ENCODE measurements at places on chromosomes 11 and 22.

DNA sequence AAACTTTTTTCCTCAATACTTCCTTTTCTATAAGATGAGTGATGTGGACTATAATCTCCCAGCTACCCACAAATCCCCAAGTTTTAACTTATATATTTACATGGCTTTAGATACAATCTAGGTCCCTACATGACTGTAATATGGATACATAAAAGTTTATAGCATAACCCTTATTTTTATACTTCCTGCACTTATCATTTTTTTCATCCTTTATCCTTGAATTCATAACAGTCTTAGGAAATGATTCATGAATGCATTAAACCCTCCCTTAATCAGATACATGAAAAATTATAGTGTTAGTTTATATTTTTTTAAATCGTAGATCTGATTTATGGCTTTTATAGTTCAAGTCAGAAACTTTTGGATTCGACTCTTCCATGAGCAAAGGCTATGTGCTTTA lies 195.8 kb downstream of the MAML2 start:
- H3K27ac ChIP-seq, result no peak overlapping the region
- H3K27me3 ChIP-seq, result no peaks in the 10 kb centered on the region
- DNase-seq, result no peak
- H3K36me3 ChIP-seq, result peaks cover 6% of the 10 kb centered on the region

GRCh38 chr11:58579192-58580129 lies 598 bp downstream of the ZFP91 start:
- H3K27me3 ChIP-seq, result no peaks in the 10 kb centered on the region
- DNase-seq, result peak; percentile 89
- H3K27ac ChIP-seq, result peak overlapping the region; percentile 100
- H3K36me3 ChIP-seq, result no peaks in the 10 kb centered on the region

- peaks cover 22% of the 10 kb centered on the region for H3K36me3 ChIP-seq
- no peaks in the 10 kb centered on the region for H3K27me3 ChIP-seq
- H3K4me3 ChIP-seq, result no peak overlapping the region
- H3K4me1 ChIP-seq, result peaks cover 9% of the 10 kb centered on the region
- DNase-seq, result no peak
- no peak overlapping the region for H3K27ac ChIP-seq
Observed at GRCh38 chr22:27878541-27878940, 40.5 kb downstream of the PITPNB start.

DNA sequence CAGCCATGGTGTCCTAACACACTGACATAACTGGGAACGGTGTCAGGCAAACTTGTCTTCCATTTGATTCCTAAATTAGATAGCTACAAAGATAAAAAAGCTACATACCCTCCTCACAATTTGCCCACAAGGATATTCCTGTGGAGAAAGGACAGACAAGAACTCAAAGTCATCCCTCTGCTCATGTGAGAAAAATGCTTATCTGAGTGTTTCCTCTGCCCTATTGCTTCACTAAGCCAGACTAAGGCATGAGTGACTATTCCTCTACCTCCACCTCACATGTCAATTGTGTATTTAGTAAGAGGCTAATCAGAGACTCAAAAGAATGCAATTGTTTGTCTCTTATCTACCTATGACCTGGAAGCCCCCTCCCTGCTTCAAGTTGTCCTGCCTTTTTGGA lies 247.7 kb downstream of the DDX10 start:
- no peak overlapping the region for H3K4me3 ChIP-seq
- no peak overlapping the region for H3K27ac ChIP-seq
- no peak for DNase-seq
- no peaks in the 10 kb centered on the region for H3K27me3 ChIP-seq
- peaks cover 3% of the 10 kb centered on the region for H3K4me1 ChIP-seq

GRCh38 chr11:10693509-10694081 lies at the start of gene IRAG1:
IRAG1 (minus strand) TSS chr11:10693755; CDS start chr11:10693602, 153 bp downstream.
- DNase-seq, result no peak
- H3K4me3 ChIP-seq, result no peak within 1 kb of the TSS
- no peak within 1 kb of the TSS for H3K27ac ChIP-seq
- H3K4me1 ChIP-seq, result peaks cover 7% of the 10 kb centered on the region
- H3K36me3 ChIP-seq, result no peaks in the 10 kb centered on the region

- no peaks in the 10 kb centered on the region for H3K27me3 ChIP-seq
- no peak within 1 kb of the TSS for H3K4me3 ChIP-seq
- peak; percentile 47 for DNase-seq
- peaks cover 19% of the 10 kb centered on the region for H3K4me1 ChIP-seq
- no peak within 1 kb of the TSS for H3K27ac ChIP-seq
Observed at GRCh38 chr22:21632237-21632895, at the start of gene CCDC116. CCDC116 (plus strand) TSS chr22:21632760; CDS start chr22:21633182, 422 bp downstream.

DNA sequence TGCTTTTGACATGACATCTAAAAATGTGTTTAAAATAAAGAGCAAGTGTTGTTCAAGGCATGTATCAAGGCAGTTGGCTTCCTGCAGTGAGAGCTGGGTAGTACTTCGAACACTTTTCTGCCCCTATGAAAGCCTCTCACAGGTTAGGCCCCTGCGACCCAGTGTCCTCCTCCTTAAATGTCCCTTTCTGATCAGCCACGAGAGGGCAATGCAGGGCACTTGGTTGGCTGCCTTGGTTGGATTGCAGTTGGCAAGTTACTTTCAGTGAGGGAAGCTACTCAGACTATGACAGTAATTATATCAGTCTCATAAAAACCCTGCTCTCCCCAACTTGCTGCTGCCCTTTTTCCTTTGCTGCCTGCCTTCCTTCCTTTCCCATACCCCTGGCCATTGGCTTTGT lies 743.8 kb downstream of the NTM start:
- H3K4me1 ChIP-seq, result no peaks in the 10 kb centered on the region
- no peaks in the 10 kb centered on the region for H3K36me3 ChIP-seq
- no peaks in the 10 kb centered on the region for H3K27me3 ChIP-seq
- no peak for DNase-seq
- H3K4me3 ChIP-seq, result no peak overlapping the region

- H3K36me3 ChIP-seq, result no peaks in the 10 kb centered on the region
- H3K4me1 ChIP-seq, result no peaks in the 10 kb centered on the region
- no peak for DNase-seq
- H3K27me3 ChIP-seq, result peaks cover 11% of the 10 kb centered on the region
- H3K27ac ChIP-seq, result no peak overlapping the region
- no peak overlapping the region for H3K4me3 ChIP-seq
Observed at GRCh38 chr11:64534391-64534801, 56.6 kb upstream of the SLC22A12 start.

GRCh38 chr11:124943741-124944140 lies 7.9 kb upstream of the HEPACAM start:
- DNase-seq, result no peak
- peaks cover 8% of the 10 kb centered on the region for H3K36me3 ChIP-seq
- no peaks in the 10 kb centered on the region for H3K27me3 ChIP-seq
- H3K4me1 ChIP-seq, result peaks cover 38% of the 10 kb centered on the region
- H3K27ac ChIP-seq, result peak overlapping the region; percentile 49
- peak overlapping the region; percentile 55 for H3K4me3 ChIP-seq

DNA sequence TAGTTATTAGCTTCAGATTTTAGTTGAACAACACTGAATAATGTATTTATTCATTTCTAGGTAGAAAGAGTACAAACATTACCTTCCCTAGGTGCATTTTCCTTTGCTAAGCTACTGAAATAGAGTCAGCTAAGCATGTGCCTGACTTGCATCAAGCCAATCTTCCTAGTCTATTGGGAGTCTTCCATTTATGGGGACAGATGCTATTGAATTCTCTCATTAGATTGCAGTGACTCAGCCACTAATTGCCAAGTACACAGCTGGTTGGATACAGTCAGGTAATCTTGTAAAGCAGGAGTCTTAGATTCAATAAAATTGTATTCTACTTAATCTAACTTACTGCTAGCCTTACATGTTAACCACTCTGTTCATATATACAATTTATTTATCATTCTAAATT lies 55.2 kb upstream of the RPS13 start:
- H3K4me3 ChIP-seq, result no peak overlapping the region
- no peak overlapping the region for H3K27ac ChIP-seq
- DNase-seq, result no peak
- no peaks in the 10 kb centered on the region for H3K36me3 ChIP-seq
- no peaks in the 10 kb centered on the region for H3K4me1 ChIP-seq
- no peaks in the 10 kb centered on the region for H3K27me3 ChIP-seq

- H3K27ac ChIP-seq, result no peak overlapping the region
- peaks cover 5% of the 10 kb centered on the region for H3K27me3 ChIP-seq
- no peaks in the 10 kb centered on the region for H3K36me3 ChIP-seq
- no peak for DNase-seq
Observed at GRCh38 chr11:64582885-64583284, 8.1 kb upstream of the SLC22A12 start.

GRCh38 chr11:112042161-112042960 lies 17.2 kb downstream of the DLAT start:
- DNase-seq, result no peak
- peaks cover 2% of the 10 kb centered on the region for H3K36me3 ChIP-seq
- H3K27ac ChIP-seq, result no peak overlapping the region
- H3K4me3 ChIP-seq, result no peak overlapping the region
- H3K27me3 ChIP-seq, result no peaks in the 10 kb centered on the region

GRCh38 chr11:92122561-92122960 lies 102.1 kb upstream of the FAT3 start:
- no peaks in the 10 kb centered on the region for H3K27me3 ChIP-seq
- no peaks in the 10 kb centered on the region for H3K4me1 ChIP-seq
- no peaks in the 10 kb centered on the region for H3K36me3 ChIP-seq

DNA sequence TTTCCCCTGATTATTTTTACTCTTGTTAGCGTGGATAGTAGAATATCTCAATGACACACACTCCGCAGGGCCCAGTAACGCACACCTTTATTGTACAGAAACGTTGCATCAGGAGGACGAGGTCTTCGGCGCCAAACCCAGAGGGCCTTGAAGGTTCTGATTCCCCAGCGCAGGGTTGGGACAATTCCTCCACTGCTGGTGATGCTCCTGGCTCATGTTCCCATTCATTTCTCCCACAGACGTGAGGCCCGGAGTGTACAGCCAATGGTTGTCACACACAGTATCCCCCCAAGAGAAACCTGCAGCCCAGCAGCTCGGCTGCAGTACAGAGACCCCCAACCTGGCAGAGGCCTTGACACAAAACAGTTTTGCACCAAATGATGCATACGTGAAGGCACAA lies 6.1 kb upstream of the ANO1 start:
- no peak for DNase-seq
- H3K27me3 ChIP-seq, result peaks cover 56% of the 10 kb centered on the region
- no peak overlapping the region for H3K4me3 ChIP-seq

DNA sequence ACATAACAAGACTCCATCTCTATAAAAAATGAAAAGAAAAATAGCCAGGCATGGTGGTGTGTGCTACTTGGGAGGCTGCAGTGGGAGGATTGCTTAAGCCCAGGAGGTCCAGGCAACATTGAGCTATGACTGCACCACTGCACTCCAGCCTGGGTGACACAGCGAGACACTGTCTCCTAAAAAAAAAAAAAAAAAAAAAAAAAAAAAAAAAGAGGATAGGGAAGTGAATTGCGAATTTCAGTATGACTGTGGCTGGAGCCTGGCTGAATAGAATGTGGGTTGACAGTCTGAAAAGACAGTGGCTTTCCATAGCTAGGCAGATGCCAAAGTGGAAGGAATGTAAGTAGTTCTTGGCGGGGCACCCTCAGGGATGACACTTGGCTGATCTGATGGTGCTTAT lies 6.4 kb upstream of the LDHAL6A start:
- H3K27me3 ChIP-seq, result peaks cover 6% of the 10 kb centered on the region
- no peaks in the 10 kb centered on the region for H3K4me1 ChIP-seq
- peaks cover 12% of the 10 kb centered on the region for H3K36me3 ChIP-seq
- no peak overlapping the region for H3K4me3 ChIP-seq

DNA sequence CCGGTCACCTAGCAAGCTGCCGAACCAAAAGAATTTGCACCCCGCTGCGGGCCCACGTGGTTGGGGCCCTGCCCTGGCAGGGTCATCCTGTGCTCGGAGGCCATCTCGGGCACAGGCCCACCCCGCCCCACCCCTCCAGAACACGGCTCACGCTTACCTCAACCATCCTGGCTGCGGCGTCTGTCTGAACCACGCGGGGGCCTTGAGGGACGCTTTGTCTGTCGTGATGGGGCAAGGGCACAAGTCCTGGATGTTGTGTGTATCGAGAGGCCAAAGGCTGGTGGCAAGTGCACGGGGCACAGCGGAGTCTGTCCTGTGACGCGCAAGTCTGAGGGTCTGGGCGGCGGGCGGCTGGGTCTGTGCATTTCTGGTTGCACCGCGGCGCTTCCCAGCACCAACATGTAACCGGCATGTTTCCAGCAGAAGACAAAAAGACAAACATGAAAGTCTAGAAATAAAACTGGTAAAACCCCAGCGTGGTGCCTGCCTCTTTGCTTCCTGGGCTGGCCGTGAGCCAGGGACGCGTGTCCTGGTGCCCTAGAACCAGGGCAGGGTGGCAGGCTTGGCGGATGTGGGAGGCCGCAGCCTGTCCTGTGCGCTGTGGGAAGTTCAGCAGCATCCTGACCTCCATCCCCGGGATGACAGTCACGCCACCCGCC lies 13.2 kb downstream of the CCND1 start:
- H3K27ac ChIP-seq, result no peak overlapping the region
- no peak overlapping the region for H3K4me3 ChIP-seq

GRCh38 chr11:47448566-47449427 lies at the start of gene RAPSN:
RAPSN (minus strand) TSS chr11:47449136; CDS start chr11:47448964, 172 bp downstream.
- peaks cover 1% of the 10 kb centered on the region for H3K36me3 ChIP-seq
- DNase-seq, result no peak
- H3K27ac ChIP-seq, result no peak within 1 kb of the TSS
- H3K4me3 ChIP-seq, result no peak within 1 kb of the TSS
- H3K4me1 ChIP-seq, result no peaks in the 10 kb centered on the region
